ENCODE measurements at places on chromosomes 13 and 19. TPM values are rescaled to one million over a fixed set of nuclear protein-coding genes. Genes with fewer than 3 reads are reported as not detected.

DNA sequence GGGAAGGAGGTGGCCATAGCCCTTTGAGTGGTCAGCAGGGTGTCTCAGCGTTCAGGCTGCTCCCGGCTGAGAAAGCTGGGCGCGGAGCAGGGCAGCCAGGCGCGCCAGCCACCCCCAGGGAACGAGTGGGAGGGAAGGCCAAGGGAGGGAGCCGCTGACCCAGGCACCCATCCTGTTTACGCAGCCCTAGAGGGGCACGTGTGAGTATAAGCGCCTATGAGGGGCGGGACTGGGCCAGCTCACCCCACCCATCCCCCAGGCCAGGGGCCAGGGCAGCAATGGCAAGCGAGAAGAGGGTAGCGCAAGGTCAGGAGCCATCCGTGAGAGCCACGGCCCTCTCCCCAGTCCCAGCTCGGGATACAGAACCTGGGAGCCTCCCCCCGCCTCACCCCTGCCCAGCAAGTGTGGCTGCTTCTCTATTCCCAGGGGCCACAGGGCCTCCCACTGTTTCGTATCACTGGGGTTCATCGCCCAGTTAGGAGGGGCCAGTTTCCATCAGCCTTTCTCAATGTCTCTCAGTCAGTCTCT, 897 bp upstream of the DMKN start:
- DNase-seq: no peak

DNA sequence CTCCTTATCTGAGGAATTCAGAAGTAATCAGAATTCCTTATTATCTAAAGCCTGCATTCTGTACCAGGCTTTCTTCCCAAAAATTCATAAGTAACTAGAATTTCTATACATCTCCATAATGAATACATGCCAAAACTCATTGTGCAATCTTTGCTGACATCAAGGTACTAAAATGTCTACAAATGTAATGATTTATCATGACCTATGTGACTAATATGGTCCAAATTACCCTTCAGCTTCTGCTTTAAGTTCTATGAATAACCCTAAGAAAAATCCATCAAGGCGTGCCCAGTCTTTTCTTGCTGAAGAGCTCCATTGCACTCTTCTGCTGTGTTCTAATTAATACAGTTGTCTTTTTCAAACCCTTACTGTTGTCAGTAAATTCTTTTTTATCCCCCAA, 58.5 kb upstream of the SLITRK1 start:
- DNase-seq: no peak

DNA sequence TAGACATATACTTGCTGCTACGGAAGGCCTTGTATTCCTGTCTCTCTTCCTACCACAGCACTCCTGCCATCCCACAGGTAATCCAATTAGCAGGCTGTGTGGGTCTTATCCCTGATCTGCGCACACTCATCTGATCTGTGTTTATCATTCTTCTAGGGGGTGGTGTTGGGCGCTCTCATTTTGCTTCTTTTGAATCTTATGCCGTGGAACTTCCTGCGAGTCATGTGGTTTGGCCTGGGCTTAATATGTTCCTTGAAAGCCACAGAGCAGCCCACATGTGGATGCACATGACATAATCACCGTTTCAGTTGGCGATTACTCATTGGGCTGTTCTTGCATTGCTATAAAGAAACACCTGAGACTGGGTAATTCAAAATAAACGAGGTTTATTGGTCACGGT, 7.5 kb downstream of the RASA3 start:
- no peak for DNase-seq

DNA sequence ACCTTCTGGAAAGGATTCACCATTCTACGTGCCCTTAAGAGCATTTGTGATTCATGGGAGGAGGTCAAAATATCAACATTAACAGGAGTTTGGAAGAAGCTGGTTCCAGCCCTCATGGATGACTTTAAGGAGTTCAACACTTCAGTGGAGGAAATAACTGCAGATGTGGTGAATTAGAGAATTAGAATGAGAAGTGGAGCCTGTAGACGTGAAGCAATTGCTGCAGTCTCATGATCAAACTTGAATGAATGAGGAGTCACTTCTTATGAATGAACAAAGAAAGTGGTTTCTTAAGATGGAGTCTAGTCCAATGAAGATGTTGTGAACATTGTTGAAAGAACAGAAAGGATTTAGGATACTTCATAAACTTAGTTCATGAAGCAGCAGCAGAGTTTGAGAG, 129.1 kb downstream of the TNFRSF19 start:
- no peak for DNase-seq

- DNase-seq: no peak
Measured at GRCh38 chr13:103640606-103641005, 574.4 kb upstream of the SLC10A2 start.

- peak; percentile 66 for DNase-seq
Measured at GRCh38 chr19:11091703-11092153, 2.5 kb downstream of the LDLR start.

- DNase-seq: no peak
Measured at GRCh38 chr13:75023609-75024008, 458.4 kb downstream of the TBC1D4 start.

DNA sequence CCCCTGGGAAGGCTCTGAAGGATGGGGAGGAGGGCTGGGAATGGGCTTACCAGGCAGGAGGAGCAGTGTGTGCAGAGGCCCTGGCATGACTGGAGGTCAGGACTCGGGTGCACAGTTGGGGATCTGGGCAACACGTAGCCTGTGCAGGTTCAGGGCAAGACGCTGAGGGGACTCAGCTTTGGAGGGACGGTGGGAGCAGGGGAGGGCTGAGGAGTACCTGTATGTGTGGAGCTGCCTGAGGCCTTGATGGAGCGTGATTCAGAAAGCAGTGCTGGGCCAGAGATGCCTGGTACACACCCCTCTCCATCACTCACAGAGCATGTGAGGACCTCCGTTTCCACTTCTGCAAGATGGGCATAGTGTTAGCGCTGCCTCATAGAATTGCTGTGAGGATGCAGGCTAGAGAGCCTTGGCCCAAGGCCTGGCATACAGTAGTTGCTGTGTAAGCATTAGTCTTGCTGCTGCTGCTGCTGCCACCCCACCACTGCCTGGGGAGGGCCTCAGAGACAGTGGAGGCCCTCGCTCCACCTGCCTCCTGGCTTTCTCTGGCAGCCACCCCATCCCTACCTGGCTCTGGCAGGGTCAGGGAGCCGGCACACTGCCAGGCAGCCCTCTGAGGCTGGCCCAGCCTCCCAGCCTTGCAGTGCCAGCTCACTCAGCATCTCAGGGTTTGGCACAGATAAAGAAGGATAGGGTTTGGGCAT, 2.4 kb downstream of the PAK4 start:
- no peak for DNase-seq

DNA sequence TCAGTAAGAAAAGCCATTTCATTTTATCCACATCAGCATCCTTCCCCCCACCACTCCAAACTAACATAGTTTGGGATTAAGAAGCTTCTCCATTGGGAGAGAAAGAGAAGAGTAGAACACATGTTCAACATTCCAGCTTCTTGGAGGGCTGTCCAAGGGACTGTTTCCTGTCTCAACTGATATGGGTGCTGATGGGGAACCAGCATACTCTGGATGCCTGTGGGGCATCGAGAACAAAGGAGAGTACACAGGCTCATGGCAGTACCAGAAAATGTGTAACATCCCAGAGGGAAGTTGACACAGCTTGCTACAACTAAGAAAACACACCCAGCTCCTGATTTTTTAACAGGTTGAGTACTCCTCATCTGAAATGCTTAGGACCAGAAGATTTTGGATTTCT, 24.7 kb downstream of the SUCLA2 start:
- no peak for DNase-seq

- no peak for DNase-seq
Measured at GRCh38 chr13:72317346-72318109, 409.9 kb downstream of the MZT1 start.

- DNase-seq: peak; percentile 26
Measured at GRCh38 chr19:1315470-1316166, 29.9 kb downstream of the EFNA2 start.

DNA sequence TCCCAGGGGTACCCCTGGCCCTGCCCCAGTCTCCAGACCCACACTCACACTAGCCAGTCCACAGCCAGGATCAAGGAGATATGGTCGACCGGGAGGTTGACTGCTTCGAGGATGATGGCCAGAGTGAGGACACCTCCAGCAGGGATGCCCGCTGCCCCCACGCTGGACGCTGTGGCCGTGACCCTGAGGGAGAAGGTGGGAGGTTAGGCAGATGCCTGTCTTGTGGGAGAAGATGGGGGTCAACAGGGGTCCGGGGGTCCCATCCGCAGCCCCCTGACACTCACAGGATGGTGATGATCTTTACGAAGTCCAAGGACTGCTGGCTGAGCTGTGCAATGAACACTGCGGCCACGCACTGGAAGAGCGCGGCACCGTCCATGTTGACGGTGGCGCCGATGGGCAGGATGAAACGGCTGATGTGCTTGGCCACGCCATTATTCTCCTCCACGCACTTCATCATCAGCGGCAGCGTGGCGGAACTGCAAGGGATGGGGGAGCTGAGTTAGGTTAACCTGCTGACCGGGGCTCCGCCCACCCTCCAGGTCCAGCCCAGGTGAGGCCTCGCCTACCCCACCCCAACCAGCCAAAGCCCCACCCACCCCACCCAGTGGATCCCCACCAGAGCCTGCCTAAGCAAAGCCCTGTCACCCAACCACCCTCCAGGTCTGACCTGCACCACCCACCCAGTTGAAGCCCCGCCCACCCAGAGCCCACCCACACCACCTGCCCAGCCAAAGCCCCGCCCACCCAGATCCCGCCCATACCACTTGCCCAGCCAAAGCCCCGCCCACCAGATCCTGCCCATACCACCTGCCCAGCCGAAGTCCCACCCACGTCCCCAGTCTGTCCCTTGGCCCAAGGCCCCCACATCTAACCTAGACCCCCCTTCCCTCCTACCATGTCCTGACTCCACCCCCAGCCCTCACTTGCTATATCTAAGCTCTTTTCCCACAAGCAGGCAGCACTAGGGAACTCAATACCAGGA, 11.2 kb downstream of the SLC1A5 start:
- no peak for DNase-seq

DNA sequence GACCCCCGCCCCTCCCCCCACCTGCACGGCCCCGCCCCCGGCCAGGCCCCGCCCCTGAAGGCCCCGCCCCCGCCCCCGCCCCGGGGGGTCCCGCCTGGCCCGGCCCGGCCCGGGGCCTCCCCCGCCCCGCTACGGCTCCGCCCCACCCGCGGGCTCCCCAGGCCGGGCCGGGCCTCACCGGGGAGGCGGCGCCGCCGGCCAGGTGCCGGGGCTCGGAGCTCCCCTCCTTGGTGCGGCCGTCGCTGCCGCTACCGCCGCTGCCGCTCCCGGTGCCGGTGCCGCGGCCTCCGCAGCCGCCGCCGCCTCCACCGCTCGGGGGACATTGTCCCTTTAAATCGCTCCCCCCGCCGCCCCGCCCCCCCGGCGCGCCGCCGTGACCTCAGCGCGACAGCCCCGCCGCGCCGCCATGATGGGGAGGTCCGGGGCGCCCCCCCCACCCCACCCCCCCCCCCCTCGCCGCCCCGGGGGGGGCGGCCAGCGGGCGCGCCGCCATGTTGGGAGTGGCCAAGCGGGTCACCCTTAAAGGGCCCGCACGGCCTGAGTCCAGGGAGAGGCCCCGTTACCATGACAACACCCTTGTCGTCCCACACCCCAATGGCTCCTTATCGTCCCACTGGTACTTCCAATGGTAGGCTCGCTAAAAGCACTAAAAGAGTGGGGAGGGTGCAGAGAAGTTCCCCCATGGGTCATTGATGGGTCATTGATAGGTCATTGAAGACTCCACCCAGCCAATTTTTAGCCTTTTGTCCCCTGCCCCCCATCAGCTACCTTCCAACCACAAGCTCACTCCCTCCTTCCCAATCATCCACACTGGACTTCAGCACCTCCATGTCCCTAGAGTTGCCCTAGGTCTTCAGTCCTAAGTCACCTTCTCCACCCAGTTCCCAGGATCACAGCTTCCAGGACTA, at the start of gene WIZ:
Gene WIZ (minus strand): TSS at position 337 of the 908 bp plus-strand sequence. CDS start 1,649 bp downstream, outside the sequence.
- DNase-seq: peak; percentile 89

DNA sequence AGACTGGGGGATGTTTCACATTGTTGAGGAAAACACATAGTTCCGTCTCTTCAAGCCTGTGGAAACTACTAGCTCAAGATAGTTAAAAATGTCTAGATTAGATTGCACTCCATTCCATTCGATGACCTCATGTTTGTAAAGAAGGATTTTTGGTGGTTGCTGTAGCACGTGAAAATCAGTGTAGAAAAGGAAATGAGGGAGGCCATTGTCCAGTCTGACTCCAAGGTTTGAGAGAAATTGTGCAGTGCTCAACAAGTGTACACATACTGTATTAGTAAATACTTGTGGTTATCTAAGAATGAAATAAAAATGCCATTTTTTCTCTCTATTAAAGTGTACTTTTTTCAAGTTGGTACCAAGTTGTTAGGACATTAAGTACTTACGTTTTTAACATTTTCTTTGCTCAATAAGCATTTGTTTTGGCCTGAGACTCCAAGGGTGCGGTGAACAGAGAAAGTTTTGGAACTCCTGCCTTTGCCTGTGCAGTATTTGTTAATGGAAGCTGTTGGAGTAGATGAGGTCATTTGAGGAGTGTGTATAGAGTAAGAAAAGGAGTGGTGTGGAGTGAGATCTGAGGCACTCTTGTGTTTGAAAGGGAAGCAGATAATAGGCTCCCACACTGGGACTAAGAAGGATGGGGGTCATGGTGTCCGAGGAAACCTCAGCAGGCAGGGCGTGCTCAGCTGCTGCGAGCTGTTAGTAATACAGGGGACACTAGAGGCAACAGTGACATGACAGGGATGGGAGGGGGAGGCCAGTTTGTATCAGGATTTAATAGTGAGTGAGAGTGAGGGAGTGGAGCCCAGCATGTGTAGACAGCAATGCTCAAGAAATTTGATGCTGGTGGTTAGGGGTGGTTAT, 4.4 kb downstream of the WASF3 start:
- DNase-seq: no peak

GRCh38 chr13:106795847-106796246, 227.9 kb upstream of the ARGLU1 start:
- DNase-seq: no peak

DNA sequence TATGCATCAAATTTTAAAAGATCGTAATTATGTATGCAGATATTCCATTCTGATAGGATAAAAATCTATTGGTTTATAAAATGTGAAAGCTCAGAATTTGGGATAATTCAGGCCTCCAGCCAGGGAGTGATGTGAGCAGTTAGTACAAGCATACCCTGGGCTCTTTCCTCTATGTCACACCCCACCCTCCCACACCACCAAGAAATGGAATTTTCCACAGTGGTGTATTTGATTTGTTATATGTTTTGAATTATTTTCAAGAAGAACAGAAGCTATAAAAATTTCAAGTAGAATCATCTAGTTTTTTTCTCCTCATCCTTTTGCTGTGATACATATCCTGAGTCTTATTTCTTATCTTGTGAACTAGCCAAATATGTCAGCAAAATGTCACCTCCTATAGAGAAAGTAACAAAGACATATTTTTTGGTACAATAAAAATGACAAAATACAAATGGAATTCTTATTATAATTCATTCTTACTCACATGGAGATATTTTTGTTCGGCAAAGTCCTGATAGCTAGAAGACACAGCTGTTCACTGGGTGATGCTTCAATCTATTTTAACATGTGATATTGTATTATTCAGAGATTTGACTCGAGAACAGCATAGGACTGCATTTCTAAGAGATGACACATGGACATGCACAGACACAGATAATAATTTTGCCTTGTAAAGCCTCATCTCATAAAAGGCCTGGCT, 61.2 kb upstream of the FRY start:
- no peak for DNase-seq

- DNase-seq: no peak
Measured at GRCh38 chr13:99990126-99990977, 8.8 kb downstream of the ZIC2 start.

ZNF155 gene
- 9.1 TPM for polyA plus RNA-seq

ZNF790 gene
- 2.3 TPM for polyA plus RNA-seq

CEACAM20 gene
- polyA plus RNA-seq: not detected

SLAIN1 gene
- 1.4 TPM for polyA plus RNA-seq

DIS3 gene
- polyA plus RNA-seq: 7.3 TPM

RAB3D gene
- 2.7 TPM for polyA plus RNA-seq

MEIOSIN gene
- polyA plus RNA-seq: not detected
